Activated T-helper 1 cell treated with Interleukin-2 at 50 U/mL for 16 hours (primary cell): ENCODE measurements at places on chromosomes 2 and 18.

GRCh38 chr18:48364146-48364545, 45.0 kb downstream of the ZBTB7C start:
- no peak for DNase-seq

- DNase-seq: no peak
Observed at GRCh38 chr2:217538719-217539118, 464.1 kb downstream of the TNS1 start.

DNA sequence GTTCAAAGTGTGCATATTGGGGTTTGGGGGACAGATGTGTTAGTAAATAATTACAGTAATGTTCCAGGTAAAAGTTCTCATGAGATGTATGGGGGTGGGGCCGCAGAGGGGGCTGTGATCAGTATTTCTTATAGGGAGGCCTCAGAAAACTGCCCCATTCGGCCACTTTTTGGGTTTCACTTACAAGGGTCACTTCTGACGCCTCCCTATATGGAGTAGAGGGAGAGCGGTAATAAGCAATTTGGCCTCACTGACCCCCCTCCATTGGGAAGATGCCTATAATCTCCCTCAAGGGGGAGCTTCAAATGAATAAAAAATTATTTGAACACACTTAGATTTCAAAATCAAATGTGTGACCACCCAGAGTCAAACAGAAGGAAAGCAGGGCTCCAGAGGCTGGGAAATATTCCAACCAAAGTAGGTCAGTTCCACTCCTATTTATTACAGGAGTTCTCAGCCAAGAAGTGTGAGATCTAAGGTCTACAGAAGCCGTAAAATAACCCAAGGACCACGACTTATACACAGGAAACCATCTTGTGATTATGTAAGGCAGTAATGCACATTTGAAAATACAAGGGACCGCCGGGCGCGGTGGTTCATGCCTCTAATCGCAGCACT, 2.7 kb downstream of the SCTR start:
- no peak for DNase-seq

DNA sequence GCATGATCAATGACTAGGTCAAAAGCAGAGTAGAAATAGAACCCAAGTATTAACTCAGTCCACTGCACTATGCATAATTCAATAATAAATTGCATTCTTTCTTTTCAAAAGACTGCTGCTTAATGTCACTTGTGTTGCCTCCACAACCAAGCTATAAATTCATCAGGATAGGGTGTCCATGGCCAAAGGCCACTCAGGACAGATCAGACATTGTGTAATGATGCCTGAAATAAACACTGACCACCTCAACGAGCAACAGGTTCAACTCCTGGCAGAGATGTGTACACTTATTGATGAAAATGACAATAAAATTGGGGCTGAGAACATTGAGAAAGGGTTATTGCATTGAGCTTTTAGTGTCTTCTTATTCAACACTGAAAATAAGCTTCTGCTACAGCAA, 194.5 kb upstream of the SPOPL start:
- DNase-seq: no peak

DNA sequence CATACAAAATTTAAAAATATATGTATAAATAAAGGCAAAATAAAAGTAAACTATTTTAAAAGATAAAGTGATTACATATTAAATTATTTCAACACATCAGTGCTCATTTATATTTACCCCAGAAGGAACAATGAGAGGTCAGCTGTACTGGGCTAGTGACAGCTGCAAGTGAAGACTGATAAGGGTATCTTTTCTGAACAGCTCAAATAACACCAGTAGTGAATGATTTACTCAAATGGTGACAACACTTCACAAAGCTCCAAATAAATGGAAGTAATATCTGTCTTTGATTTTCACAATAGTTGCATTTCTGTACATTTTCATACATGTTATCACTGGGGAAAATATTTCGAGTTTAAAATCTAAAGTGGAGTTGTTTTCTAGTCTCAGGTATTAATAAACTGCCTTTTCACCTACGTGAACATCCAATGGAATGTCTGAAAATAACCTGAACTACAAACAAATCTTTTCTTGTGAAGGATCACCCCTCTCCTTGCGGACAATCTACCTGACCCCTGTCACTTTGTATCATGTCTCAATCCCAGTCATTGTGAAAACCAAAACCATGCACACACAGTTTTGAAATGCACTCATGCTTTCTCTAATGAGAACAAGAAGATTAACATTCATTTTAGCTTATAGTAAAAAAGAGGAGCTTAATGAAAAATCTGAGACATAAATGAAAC, 1928.8 kb upstream of the CELF4 start:
- no peak for DNase-seq

GRCh38 chr2:98607741-98608115, 584 bp downstream of the COA5 start:
- no peak for DNase-seq

DNA sequence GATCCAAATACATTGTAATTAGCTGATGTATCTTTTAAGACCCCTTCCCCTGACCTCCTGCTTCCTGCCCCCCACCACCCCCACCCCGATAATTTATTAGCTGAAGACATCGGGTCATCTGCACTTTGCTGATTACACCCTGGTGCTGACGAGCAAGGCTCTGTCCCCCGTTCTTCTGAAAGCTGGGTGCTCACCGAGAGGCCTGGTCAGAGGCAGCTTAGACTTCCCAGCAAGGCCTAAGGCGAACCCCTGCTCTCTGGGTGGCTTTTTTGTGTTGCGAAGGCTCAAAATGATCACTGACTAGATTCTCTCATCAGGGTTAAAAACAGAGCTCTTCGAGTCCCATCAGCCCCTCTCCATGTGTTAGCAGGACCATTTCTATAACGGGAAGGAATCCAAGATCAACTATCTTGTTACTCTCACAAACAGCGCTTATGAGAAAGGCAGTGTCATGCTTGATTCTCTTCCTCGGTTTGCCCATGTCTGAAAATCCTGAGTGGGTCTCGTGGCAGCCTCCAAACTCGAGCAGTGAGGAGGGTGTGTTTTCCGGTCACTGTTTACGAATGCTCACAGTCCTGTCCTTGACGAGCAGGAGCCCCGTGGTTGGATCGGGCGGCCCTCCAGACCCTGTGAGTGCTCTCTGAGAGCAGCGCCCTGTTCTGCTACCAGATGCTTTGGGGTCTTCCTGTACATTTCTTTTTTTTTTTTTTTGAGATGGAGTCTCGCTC, 201.6 kb downstream of the HDAC4 start:
- DNase-seq: no peak

GRCh38 chr2:85772019-85772745, 18.4 kb downstream of the ATOH8 start:
- no peak for DNase-seq

DNA sequence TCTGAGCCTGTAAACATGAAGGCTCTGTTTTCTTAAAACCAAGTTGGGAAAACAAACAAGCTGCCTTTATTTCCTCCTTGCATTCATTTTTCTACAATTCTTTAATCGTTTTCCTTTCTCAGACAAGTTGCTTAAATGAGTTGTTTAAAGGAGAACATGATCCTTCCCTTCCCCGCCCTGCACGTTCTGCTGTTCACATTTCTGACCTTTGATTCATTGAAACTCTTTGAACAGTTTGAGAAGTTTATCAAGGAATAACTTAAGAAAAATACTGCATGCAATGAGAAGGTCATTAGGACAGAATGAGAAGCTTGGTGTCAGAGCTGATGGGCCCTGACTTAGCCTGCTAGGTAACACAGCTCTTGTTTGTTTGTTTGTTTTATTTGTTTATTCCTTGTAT, 181.6 kb downstream of the PARD3B start:
- no peak for DNase-seq

GRCh38 chr2:239894276-239894675, 130.9 kb downstream of the NDUFA10 start:
- DNase-seq: no peak

GRCh38 chr2:134240061-134240460, 13.8 kb upstream of the MGAT5 start:
- DNase-seq: no peak
